Right ventricle myocardium inferior (tissue), 1 donor: ENCODE measurements at places on chromosomes 7 and 10. TPM values are rescaled to one million over a fixed set of nuclear protein-coding genes. Genes with fewer than 3 reads are reported as not detected.

- no peak for DNase-seq
Observed at GRCh38 chr7:96708872-96709271, 774 bp downstream of the SEM1 start.

DNA sequence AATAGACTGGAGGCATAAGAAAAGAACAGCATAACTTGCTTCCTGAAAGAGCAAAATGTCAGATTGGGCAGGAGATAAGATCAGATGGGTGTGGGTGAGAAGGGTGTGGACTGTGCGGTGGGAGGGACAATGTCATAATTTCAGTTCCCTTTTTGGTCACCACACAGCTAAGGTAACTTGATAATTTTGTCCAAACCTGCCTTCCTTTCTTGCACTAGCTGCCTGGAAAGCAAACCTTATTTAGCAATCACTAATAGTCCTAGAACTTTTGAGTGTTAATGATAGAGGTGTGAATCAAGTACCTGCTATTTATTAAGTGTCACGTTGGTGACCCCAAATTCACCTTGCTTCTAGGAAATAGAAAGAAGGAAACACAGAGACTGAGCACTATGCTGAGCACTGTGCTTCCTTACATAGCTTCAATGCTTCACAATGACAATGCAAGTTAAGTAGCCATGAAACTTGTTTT, 72.4 kb upstream of the SP4 start:
- no peak for DNase-seq

DNA sequence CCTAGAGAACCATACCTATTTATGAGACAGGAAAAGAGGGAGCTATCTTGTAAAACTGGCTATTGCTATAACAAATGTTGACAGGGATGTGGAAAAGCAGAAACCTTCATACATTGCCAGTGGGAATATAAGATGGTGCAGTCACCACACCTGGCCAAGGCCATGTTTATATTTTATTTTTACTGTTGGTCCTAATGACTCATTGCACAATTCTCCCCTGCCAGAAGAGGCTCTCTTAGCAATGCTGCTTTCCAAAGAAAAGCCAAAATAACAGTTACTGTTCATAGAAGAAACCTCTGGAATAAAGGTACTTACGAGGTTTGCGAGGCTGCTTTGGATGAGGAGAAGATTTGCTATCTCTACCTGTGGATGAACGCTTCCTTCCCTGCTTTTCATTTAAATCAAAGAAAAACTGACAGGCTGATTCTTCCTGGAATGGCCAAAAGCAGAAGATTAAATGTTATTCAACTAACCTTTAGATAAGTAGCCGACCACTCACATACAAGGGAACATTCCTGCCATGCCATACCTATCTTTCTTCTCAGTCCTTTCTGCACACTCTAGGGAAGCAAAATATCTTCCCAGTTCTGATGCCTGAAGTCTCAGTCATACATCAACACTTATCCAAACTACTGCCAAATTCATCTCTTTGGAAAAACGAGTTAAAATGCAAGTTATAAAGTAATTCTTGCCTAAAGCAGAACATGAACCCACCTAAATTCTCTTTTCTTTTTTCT, 16.3 kb upstream of the CHUK start:
- DNase-seq, result no peak

DNA sequence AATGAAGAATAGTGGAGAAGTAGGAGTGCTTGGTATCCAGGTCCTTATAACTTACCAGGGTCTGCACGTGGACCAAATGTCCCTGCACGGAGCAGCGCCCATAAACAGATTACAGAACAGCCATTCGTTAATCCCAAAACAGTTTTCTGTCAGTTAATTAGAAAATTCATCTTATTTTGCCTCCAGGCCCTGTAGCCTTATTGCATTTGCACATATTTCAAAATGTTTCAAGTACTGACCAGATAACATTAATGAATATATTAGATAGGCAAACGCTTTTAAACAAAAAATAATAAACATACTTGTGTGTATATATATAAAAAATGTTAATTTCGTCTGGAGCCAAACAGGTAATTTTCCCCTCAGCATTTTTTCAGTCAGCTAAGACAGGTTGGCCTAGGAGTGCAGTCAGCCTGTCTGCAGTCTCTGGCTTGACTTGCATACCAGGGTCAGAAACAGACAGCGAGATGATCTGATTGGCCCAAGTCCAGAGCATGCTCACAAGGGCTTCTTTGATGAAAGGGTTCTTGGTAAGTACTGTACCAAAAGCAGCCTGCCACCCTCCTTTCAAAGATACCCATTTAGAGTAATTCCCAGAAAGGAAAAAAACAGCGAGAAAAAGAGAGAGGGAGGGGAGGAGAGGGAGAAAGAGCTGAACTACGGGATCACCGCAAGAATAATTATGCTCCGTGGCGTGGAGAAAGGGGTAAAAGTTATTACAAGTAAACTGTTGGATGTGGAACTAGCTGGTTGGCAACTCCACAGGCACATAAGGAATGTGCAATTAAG, 194.4 kb upstream of the TCF7L2 start:
- DNase-seq, result no peak

DNA sequence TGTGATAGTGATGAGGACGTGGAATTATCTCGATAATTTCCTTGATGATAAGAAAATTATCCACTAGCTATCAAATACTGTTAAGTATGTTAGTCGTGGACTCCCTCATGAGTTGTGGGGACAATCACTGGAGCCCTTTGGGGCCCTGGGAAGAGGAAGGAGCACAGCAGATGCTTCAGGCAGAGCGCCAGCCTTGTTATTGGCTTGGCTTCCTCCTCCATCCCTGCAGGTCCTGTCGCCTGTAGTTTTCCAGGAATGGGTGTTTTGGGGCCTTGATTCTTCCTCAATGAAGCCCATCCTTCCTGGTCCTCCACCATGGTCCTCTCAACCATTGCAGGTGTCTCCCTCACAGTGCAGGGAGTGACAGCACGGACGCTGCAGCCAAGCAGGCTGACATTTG, 32.5 kb upstream of the ZNF32 start:
- no peak for DNase-seq

DNA sequence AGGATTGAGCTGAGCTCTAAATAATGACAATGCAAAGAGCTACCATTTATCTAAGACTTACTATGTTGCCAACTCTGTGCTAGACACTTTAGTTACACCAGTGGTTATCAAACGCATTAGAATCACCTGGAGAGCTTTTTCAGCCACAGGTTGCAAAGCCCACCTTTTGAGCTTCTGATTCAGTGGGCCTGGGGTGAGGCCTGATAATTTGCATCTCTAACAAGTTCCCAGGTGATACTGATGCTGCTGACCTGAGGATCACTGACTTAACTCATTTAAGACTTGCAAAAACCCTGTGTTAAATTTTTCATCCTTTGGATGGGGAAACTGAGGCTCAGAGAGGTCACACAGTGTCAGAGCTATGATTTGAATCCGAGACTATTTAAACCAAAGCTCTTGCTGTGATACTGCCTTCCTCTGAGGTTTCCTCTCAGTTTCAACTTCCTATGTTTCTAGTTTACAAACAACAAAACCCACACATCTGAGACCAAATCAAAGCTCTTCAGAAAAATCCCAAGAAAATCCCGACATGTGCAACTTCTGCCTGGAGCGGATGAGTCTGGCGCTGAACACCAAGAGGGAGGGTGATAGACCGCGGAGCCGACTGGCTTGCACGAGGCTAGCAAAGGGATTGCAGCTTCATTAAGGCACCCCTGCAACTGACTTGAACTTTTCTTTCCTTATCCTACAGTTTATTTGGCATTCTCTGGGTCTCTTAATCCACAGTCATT, 124.9 kb downstream of the CYP26A1 start:
- no peak for DNase-seq

Gene STEAP1B
- total RNA-seq, result not detected

GRCh38 chr7:137885678-137886077, 38.9 kb upstream of the DGKI start:
- no peak for DNase-seq

Gene MRLN
- not detected for total RNA-seq

Gene TDRD1
- total RNA-seq, result 4.0 TPM

GRCh38 chr7:37674531-37674930, 9.0 kb upstream of the GPR141 start:
- no peak for DNase-seq

DNA sequence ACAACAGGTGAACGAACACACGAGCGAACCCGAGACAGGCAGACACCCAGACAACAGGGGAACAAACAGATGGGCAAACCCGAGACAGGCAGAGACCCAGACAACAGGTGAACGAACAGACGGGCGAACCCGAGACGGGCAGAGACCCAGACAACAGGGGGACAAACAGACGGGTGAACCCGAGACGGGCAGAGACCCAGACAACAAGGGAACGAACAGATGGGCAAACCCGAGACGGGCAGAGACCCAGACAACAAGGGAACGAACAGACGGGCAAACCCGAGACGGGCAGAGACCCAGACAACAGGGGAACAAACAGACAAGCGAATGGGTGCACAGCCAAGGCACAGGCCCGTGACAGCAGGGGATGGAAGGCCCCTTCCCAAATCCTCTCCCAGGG, 264.7 kb downstream of the ELFN1 start:
- peak; percentile 7 for DNase-seq

Gene CNPY1
- total RNA-seq, result not detected

- no peak for DNase-seq
Observed at GRCh38 chr7:51080216-51080615, 236.4 kb downstream of the COBL start.

DNA sequence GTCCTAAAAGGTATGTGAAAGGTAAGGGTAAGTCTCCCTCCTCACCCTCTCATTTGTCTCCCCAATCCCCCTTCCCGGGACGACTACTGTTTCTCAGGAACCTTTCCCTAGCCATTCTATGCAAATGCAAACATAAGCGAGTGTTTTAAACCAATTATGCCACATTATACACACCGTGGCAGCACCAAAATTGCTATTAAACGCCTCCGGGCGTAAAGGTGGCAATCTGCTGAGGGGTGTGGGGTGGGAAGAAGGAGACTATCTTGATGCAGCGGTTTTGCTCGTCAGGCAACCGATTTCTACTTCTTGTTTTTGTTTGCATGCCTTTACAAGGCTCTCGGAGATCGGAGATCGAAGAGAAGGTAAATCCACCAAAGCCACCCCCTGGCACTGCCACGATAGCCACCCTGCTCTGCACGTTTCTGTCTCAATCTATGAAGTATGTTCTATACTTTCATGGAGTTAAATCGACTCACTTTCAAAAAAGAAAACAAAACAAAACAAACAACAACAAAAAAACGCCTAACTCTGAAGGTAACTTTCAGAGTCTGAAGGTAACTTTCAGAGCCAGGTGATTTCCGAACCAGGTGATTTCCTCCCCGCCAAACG, 46.0 kb upstream of the CDK1 start:
- DNase-seq, result no peak

Gene TAC1
- not detected for total RNA-seq

Gene TMEM236
- total RNA-seq, result 0.51 TPM

Gene GNGT1
- total RNA-seq, result not detected
